Vagina (tissue), 2 donors: ENCODE measurements at places on chromosomes 12 and 14.

DNA sequence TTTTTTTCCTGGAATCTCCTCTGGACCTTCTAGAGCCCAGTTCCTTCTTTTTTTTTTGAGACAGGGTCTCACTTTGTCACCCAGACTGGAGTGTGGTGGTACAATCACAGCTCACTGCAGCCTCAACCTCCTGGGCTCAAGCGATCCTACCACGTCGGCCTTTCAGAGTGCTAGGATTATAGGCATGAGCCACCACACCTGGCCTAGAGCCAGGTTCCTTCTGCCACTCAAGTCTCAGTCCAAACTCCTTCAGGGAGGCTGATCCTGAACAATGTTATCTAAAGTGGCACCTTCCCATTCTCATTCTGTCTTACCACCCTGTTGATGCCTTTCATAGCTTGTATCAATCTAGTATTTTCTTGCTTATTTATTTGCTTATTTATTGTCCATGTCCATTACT, 22.3 kb upstream of the ELK3 start:
- no peak for DNase-seq

- DNase-seq: no peak
Measured at GRCh38 chr12:68410018-68410660, 78.0 kb upstream of the MDM1 start.

GRCh38 chr12:57802607-57803006, 15.9 kb downstream of the AVIL start:
- DNase-seq: no peak

DNA sequence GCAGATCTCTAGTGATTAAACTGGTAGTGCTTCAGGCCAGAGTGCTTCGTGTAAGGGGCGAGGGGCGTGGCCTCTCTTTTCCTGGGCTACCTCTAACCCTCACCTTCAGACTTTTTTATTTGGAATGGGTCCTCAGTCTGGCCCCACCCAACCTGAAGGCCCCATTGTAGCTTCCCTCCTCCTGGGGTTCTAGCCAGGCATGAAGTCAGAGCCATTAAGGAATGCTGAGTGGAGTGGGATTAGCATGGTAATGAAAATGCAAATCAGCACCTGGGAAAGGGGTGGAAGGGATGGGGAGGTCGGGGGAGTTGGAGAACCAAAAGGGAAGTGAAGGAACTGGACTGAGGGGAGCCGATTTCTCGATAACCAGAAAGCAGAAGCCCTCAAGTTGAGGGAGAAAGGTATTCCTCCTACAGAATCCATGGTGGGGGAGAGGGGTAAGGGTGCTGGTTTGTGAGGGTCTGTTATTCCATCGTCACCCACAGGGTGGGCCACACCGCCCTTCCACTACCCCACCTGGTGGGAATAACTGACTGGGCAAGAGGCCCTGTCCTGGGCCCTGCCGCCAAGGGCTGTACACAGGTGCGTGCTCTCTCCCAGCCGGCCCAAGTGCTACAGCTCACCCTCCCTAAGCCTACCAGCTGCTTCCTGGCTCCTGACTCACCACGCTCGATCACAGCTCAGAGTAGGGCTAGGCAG, 14.1 kb downstream of the ZFHX2 start:
- no peak for DNase-seq

GRCh38 chr12:14901228-14901562, 15.5 kb upstream of the MGP start:
- peak; percentile 83 for DNase-seq

DNA sequence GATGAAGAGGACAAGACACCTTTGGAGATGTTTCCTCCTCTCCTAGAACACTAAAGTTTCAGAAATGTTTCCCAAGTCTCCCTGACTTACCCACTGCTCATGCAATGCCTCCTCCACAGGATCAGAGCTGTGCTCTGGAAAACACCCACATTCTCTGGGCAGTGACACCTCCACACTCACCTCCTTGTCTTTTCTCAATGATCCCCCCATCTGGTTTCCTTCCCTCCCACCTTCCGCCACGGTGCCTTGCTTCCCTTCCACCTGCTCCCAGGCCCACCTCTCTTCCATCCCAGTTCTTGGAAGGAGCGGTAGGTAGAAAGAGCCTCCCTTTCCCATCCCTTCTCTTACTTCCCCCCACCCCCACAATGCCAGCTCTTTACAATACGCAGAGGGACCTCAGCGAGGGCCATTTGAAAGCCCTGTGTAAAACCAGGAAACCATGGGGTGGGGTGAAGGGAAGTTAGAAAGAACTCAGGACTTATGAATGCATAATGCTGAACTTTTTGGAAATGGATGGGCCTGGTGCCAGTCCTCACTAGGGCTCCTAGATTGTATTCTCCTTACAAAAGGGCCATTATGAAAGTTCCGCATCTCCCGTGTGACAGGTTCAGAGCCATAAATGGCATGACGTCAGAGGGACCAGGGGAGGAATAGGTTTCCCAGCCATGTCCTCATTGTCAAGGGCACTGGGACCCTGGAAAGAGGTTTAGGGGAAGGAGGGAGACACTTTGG, 12.8 kb downstream of the FBLN5 start:
- no peak for DNase-seq

- no peak for DNase-seq
Measured at GRCh38 chr14:101033006-101033405, 129.5 kb upstream of the RTL1 start.

DNA sequence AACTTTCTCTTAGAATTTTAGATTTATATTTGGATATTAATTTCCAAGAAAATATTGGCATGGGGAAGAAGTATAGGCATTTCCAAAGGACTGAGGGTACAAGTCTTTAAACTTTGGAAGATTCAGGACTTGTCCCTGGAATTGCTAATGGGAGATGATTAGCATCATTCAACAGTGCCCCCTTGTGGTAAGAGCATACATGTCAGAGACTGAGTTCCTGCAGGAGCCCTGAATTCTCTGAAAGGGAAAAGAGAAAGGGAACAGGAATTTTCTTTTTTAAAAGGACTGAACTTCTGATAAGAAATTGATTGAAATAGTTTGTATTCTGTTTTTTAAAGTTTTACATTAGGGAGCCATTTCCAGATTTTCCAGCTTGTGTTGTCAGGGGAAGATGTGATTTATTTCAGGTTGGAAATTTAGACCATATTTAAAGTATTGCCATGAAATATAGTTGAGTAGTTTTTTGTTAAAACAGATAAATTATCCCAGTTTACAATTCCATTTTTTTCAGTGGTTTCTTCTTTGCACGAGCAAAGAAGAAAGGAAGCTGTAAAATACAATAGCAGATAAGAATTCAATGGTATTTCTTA, 44.0 kb upstream of the REP15 start:
- DNase-seq: no peak

DNA sequence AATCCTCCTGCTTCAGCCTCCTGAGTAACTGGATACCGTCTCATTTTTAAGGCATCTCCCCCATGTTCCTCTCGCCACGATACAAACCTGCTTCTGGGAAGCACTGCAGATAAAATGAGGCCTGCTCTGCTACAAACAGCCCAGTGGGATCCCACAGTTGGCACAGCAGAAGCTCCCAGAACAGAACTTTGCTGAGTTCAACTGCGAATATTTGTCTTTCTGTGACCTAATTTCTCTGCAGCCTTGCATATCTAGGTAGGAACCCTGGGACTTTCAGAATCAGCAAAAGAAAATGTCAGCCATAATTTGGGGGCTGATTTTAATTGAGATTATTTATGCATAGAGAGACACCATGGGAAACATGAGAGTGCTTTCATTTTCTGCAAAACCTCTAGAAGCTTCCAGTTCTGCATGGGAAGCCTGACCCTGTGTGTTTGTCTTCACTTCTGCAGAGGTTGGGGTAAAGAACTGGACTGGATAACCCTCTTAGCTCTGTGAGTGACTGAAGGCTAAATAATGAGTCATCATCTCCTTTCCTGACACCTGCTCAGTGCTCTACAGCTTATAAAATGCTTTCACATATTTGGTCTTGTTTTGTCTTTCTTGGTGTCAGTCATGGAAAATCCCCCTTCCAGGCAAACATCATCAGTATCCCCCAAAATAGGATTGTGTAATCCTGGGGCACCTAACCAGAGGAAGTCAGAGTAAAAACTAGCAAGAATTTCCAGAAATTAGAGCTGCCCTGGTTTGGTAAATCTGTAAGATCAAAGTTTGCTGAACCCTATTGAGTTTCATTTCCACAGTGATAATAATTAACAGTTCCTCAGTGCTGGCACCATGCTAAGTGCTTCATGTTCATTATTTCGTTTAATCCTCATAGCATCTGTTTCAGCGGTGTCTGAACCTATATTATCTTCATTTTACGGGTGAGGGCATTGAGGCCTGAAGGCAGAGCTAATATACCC, 185.8 kb downstream of the SLC15A4 start:
- no peak for DNase-seq

- no peak for DNase-seq
Measured at GRCh38 chr14:58665773-58666500, 28.2 kb downstream of the DACT1 start.

- peak; percentile 61 for DNase-seq
Measured at GRCh38 chr14:72609205-72609916, 284.5 kb downstream of the DPF3 start.

- no peak for DNase-seq
Measured at GRCh38 chr12:106769078-106769477, 5.4 kb upstream of the RIC8B start.

GRCh38 chr12:51547606-51548005, 43.4 kb upstream of the SCN8A start:
- no peak for DNase-seq

- DNase-seq: no peak
Measured at GRCh38 chr14:54787261-54787660, 115.4 kb downstream of the GCH1 start.

DNA sequence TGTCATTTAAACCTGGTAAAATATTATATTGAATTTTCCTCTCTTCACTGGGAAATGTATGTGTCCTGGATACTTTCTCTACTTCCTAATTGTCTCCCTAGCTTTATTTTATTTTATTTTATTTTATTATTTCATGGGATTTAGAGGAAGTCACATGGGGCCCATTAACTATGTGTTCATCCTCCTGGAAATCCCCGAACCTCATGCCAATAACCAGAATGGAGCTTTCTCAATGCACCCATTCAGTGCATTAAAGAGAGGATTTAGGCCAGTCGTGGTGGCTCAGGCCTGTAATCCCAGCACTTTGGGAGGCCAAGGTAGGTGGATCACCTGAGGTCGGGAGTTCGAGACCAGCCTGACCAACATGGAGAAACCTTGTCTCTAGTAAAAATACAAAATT, 1.3 kb upstream of the RPGRIP1 start:
- no peak for DNase-seq

- DNase-seq: no peak
Measured at GRCh38 chr12:4829161-4829792, 80.4 kb upstream of the KCNA1 start.

GRCh38 chr14:54928216-54928615, 25.6 kb upstream of the GCH1 start:
- DNase-seq: no peak

GRCh38 chr12:49974677-49975317, 2.0 kb downstream of the AQP6 start:
- DNase-seq: peak; percentile 84

- no peak for DNase-seq
Measured at GRCh38 chr12:99476956-99477355, 170.6 kb upstream of the GARIN6 start.

DNA sequence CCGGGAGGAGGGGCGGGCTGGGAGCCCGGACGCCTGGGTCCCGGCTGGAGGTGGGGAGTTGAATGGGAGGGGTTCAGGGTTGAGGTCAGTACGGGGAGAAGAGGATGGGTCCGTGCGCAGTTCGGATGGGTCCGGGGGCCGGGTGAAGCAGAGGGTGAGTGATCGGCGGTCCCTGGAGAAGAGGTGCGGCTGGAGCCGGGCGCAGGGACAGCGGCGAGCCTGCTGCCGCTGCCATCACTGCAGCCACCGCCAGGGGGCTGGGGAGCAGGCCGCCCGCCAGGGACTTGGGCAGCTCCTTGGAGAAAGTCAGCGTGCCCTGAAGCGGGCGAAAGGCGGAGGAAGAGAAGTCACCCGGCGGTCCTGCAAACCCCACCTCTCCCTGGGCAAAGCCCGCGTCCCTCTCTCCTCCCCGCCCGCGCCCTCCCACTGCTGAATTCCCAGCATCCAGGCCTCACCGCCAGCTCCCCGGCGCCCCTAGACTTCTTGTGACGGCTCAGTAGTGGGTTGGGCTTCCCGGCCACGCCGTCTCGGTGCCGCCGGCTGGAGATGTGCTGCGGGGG, 6.0 kb upstream of the GPR84 start:
- no peak for DNase-seq

DNA sequence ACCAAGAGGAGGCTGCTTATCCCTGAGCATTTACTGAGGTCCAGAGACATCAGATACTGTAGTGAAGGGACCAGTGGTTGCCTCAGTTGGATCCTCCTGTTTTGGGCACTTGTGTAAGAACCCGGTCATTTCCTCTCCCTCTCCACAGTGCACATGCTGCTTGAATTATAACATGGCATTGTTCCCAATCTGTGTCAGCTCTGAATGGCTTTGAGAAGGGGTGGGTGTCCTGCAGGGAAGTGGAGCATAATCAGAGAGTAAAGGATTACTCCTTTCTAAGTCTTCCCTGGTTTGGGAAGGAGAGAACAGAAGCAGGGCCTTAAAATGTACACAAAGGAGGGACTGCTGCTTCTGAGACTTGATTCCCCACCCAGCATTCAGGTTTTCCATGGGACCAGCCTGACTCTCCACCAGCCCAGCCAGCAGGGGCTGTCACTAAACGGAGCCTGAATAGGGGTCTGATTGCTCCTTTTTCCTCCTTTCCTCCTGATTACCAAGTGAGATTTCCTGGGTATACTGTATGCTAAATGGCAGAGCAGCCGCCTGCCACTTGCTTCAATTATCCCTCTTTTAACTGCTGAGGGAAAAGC, 78.4 kb downstream of the NRXN3 start:
- no peak for DNase-seq

GRCh38 chr12:122064780-122065588, 13.6 kb upstream of the MLXIP start:
- DNase-seq: no peak

DNA sequence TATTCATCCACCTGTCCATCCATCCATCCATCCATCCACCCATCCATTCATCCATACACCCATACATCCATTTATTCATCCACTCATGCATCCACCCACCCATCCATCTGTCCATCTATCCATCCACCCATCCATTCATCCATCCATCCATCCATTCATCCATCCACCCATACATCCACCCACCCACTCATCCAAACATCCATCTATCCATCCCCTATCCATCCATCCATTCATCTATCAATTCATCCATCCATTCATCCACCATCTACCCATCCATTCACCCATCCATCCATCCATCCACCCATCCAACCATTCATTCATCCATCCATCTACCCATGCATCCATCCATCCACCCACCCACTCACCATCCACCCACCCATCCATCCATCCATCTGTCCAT, 142.6 kb upstream of the SFSWAP start:
- DNase-seq: no peak
